ENCODE measurements at places on chromosomes 16 and 17.

DNA sequence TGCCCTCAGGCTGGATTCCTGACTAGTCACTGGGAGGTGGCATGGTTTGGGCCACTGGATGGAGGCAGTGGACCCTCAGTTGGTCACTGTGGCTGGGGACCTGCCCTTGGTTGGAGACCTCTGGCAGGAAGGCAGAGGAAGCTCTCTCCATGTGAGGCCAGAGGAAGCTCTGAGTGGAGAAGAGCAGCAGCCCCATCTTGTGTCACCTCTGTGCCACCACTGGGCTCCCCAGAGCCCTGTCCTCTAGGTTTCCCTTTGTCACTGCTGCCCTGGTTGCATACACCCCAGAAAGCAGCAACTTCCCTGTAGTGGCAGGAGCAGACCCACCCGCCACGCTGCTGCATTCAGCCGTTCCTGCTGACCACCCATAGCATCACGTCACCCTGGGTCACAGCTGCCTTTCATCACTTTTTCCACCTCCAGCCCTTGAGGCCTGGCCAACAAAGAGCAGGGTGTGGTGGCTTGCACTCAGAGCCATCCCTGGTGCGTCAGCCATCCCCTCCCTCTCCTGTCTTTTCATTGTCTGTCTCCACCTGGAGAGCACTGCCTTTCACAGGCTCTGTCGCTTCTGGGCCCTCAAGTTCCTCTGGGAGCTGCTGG is 11.9 kb downstream of the CTRL start:
- DNase-seq = no peak

DNA sequence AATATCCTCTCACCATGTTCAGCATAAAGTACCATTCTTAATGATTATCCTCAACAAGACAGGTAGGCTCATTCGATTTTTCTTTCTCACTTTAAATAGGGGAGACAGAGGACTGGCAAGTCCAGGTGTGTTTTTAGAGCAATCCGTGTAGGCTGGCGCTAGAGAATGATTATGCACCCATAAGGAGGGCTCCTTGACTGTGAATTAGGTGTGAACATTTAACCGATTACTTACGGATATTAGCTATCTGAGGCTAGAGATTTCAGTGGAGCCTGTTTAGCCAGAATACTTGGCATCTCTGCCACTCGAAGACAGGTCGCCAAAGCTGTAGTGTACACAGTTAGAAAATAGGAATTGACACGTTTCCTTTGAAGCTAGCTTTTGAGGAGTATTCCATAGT is 1.9 kb downstream of the SEC14L1 start:
- DNase-seq = no peak

GRCh38 chr17:28325211-28325610 is 6.2 kb downstream of the TMEM97 start:
- no peak for DNase-seq

DNA sequence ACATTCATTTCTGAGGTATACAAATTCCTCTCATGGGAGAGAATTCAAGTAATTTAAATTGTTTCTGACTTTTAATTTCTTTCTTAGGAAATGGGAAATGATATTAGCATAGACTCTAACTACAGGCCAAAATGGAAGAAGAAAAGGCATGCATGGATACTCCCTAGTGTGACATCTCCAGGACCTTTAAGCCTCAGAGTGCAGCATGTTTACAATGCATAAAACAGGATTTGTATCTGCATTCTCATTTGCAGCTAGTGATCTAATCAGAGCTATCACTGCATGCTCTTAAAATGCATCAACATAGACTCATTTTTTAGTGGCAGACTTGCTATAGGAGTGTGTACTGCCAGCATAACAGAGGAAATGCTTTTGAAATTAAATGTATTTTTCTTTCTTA is 224.6 kb upstream of the GOT2 start:
- DNase-seq = no peak

- DNase-seq = no peak
Observed at GRCh38 chr17:55161935-55162555, 102.7 kb upstream of the HLF start.

DNA sequence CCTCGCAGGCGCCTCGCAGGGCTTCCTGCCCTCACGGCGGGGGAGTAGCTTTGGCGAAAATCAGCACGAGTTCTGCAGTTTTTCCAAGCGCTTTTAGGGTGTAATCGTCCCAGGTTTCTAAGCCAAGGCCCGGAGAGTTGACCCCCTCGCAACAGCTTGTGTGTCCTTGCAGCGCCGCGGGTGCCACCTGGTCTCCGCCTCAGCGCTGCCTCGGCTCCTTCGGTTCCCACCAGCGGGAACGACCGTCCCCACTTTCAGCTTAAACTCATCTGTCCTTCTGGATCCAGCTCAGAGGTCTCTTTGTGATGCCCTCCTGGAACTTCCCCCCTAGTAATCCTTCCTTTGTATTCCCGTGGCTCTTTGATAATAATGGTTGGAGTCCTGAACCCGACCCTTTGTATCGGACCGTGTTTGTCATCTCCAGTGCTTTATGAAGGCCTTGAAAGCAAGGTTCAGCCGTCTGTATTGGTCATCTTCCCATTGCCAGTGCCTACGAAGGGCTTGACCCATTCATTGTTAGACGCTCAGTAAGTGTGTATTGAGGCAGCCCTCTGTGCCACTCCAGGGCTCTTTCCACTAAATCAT is 858 bp upstream of the SMARCE1 start:
- DNase-seq = no peak

DNA sequence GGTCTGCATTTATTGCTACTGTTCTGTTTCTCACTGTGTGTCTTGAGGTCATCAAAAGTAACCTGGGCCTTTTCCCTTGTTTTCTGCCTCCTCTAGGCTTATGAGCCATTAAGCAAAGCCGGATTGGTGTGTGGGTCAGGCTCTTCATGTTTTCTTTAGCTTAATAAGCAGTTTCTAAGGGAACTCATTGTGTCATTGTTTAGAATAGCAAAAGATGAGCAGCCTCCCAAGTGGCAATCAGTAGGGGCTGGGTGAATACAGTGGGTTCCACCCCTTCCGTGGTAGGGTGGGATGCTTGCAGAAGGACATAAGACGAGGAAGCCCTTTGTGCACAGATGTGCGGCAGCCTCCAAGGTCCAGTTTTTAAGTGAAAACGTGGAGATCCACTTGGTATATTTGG is 34.5 kb downstream of the ABCC1 start:
- no peak for DNase-seq

DNA sequence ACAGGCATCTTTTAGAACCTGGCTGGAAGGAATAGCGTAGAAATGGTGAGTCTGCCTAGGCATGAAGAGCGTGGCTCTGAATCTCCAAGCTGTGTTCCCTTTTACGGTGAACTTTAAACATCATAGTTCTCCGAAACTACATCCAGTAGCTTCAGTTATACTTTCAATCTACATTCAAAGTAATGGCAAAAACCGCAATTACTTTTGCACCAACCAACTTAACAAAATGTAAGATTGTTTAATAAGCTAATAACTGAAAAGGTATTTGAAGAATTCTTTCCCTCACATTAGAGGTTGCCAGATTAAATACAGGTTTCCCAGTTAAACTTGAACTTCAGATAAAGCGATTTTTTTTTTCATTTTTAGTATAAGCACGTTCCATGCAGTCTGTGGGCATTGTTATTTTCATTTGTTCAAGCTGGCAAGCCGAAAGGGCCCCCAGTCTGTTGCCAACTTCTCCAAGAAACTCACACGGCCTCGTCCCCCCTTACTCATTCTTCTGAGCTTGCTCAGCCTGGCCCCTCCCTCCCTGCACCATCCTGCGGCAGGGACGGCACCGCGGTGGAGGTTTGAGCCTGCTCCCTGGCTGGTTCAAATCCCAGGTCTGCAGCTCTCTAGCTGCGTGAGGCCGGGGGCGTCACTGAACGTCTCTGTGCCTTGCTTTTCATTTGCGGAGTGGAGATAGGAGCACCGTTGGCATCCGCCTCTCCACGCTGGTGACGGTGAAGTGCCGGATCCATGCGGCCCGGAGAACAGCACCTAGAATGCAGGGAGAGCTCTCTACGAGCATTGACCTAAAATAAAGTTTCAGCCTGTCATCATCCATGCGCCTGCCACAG is 3.5 kb upstream of the MTHFSD start:
- no peak for DNase-seq

GRCh38 chr16:1615761-1616160 is 3.6 kb downstream of the CRAMP1 start:
- DNase-seq = no peak

DNA sequence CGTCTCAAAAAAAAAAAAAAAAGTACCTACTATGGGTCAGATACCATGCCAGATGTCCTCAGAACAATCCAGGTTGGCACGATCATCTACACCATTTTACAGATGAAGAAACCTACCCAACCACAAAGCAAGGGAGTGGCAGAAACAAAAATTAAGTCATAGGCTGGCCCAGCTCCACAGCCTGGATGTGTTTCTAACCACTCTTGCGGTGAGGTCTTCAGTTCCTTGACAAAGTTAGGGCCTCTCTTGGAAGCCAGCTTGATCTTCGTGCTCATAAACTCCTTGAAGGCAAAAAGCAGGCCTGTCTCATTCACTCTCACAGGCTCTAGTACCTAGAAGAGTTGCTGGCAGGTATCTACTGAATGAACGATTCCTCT is 6.2 kb downstream of the GGA2 start:
- DNase-seq = peak; percentile 26

DNA sequence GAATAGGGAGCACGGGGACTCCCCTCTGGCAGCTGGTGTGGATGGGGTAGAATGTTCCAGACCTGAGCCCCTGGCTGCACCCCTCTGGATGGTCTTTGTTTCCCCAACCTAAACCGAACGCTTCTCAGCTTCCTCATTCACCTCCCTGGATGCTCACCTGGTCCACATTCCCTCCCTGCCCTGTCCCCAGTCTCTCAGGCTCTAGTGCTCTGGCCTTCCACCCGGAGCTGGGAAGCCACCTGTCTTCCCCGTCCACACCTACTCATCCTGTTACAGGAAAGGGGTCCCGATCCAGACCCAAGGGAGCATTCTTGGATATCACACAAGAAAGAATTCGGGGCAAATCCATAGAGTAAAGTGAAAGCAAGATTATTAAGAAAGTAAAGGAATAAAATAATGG is 73.5 kb downstream of the CYLD start:
- no peak for DNase-seq

- DNase-seq = no peak
Observed at GRCh38 chr16:81473066-81473488, 28.5 kb downstream of the CMIP start.

GRCh38 chr17:81528651-81529436 is 667 bp downstream of the FSCN2 start:
- DNase-seq = no peak

- DNase-seq = no peak
Observed at GRCh38 chr17:72053036-72053435, 67.8 kb upstream of the SOX9 start.

DNA sequence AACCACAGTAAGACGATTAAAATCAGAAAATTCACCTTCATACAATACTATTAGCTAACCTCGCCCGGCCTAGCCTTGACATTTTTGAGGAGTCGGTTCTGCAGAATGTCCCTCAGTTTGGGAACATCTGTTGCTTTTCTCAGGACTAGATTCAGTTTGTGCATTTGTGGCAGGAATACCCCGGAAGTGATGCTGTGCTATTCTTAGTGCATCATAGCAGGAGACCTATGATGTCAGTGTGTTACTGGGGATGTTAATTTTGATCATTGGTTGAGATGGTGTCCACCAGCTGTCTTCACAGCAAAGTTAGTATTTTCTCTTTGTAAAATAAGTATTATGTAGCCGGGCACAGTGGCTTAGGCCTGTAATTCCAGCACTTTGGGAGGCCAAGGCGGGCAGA is 21.5 kb upstream of the HELZ start:
- no peak for DNase-seq

GRCh38 chr17:27565874-27566670 is 64.9 kb upstream of the LGALS9 start:
- DNase-seq = no peak

- DNase-seq = no peak
Observed at GRCh38 chr16:58211245-58211644, 13.3 kb upstream of the CSNK2A2 start.

DNA sequence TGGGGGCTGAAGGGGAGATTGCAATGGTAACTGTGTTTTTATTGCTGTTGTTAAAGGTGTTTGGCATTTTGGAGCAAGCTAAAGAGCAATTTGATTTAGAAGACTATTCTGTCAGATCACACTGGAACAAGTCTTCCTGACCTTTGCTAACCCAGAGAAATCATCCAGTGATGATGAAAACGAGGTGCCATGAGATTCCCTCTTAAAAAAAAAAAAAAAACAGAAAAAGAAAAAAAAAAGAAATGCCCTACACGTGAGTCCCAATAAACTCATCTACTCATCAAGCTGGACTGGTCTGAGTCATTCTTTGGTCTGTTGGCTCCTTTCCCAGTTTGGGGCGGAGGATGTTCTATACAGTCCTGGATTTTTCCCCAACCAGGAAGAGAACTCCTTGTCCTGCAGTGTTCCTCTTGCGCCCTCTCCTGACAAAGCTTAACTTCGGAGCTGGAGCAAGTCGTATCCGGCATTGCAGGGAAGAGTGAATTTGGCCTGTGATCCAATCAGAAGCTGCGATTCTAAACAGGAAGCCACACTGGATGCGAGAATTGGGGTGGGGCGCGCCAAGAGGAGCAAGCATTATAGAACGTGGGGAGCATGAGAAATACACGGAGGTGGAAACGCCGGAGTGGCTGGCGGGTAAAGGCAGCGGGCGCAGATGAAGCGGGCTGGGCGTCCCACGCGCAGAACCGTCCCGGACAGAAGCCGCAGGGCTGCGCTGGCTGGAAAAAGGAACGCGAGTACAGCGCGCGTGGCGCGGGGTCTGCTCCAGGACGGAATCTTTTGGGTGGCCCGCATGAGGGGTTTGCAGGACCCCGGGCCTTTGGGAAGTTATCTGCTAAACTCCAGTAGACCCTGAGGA is 22.4 kb upstream of the CRYM start:
- DNase-seq = peak; percentile 36

DNA sequence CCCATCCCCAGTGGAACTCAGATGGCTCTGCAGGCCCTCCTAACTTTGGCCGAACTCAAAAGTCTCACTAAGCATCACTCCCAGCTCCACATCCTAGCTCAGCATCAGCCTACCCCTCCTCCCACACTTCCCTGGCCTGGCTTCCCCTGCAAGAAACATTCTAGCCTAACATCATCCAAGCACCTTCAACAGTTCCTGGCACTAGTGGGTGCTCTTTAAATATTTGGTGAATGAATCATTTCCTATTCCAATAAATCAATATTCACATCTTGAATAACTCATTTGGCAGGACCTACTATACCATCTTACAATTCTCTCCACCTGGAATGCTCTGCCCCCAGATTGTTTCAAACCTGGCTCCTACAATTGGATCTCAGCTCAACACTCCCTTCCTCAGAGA is 11.0 kb upstream of the BBS2 start:
- DNase-seq = no peak

DNA sequence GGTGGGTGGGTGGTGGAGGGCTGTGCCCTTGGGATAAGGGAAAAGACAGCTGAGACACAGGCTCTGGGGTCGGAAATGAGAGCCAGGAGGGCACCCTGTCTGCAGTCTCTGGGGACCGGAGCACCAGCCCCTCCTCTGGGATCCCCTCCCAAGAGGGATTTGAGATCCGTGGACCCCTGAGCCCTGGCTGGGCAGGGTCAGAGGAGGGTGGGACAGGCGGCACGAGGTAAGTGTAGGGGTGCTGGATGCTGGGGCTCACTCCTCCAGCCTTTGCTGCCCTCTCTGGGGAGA is 425 bp downstream of the SGSH start:
- no peak for DNase-seq

GRCh38 chr17:38611070-38611786 is 5.5 kb upstream of the SRCIN1 start:
- no peak for DNase-seq

GRCh38 chr17:63842173-63842539 is 329 bp downstream of the SMARCD2 start:
- no peak for DNase-seq

Data from CD4-positive, alpha-beta T cell treated with Interleukin-21 for 1 hour (primary cell).